ENCODE measurements at places on chromosomes 7 and 10. TPM values are rescaled to one million over a fixed set of nuclear protein-coding genes. Genes with fewer than 3 reads are reported as not detected.

Gene XRCC2
- 7.6 TPM for total RNA-seq

Gene PPP1R3A
- total RNA-seq: not detected

Gene UTF1
- total RNA-seq: not detected

Gene ANKRD22
- not detected for total RNA-seq

Gene CPA4
- 107 TPM for total RNA-seq

Gene ZDHHC4
- 34.1 TPM for total RNA-seq

Gene CRPPA
- total RNA-seq: 4.5 TPM

Gene SPDYE1
- total RNA-seq: not detected

Gene COL13A1
- 3.0 TPM for total RNA-seq

Gene AKR1E2
- total RNA-seq: 9.8 TPM

Gene NYAP1
- 0.33 TPM for total RNA-seq

Gene WNT2
- not detected for total RNA-seq

Gene IRF5
- 12.7 TPM for total RNA-seq

Gene RAB11FIP2
- total RNA-seq: 17.3 TPM

Gene AKR1C3
- total RNA-seq: 50.7 TPM

Gene SPDYE2
- total RNA-seq: not detected

Gene WEE2
- total RNA-seq: not detected

Gene RAPGEF5
- 6.0 TPM for total RNA-seq

Gene TRIM50
- total RNA-seq: not detected

Gene OR2A12
- total RNA-seq: not detected

Gene FAM25C
- not detected for total RNA-seq

Gene PROSER2
- 56.3 TPM for total RNA-seq

Gene CXCL12
- 0.50 TPM for total RNA-seq

Gene FAM25A
- 6.8 TPM for total RNA-seq

Gene PNLIP
- not detected for total RNA-seq

Gene GIMAP7
- total RNA-seq: not detected

Gene VIPR2
- total RNA-seq: not detected

Gene CNNM1
- 2.0 TPM for total RNA-seq

Gene MSS51
- 1.5 TPM for total RNA-seq

Gene SMNDC1
- 6.5 TPM for total RNA-seq

Gene OPALIN
- not detected for total RNA-seq

Gene C10orf95
- total RNA-seq: 1.5 TPM

Gene DGKI
- total RNA-seq: 1.5 TPM

Gene MOGAT3
- total RNA-seq: not detected

Gene EN2
- total RNA-seq: 0.17 TPM

Gene IFIT1B
- total RNA-seq: not detected

Gene BEND7
- 6.0 TPM for total RNA-seq

Gene SNCG
- total RNA-seq: 25.7 TPM

Gene HMX2
- total RNA-seq: not detected

Gene INSIG1
- total RNA-seq: 71.7 TPM

Gene OR6V1
- not detected for total RNA-seq

Gene ATOH7
- not detected for total RNA-seq

Gene CNOT4
- total RNA-seq: 17.2 TPM

Gene PPP1R9A
- 1.7 TPM for total RNA-seq

Gene GNA12
- 46.0 TPM for total RNA-seq

Gene STEAP1B
- total RNA-seq: 0.17 TPM

Gene NUP42
- 29.0 TPM for total RNA-seq

Gene UPK3BL1
- total RNA-seq: 9.8 TPM

Gene GALNT17
- not detected for total RNA-seq

Gene CTBP2
- total RNA-seq: 126 TPM

Gene LRGUK
- total RNA-seq: 0.21 TPM

Gene TRIM73
- total RNA-seq: 1.8 TPM

Gene ADAM12
- 0.26 TPM for total RNA-seq

Gene ZNF107
- 4.6 TPM for total RNA-seq

Gene TSPAN15
- total RNA-seq: 0.64 TPM

Gene MAT1A
- 1.3 TPM for total RNA-seq

Gene PPP1R17
- not detected for total RNA-seq
